Fibroblast of the conjunctiva (primary cell): ENCODE measurements at places on chromosomes 5 and 9.
A peak's percentile ranks its signal among the peaks of the same experiment; 100 is the strongest.

DNA sequence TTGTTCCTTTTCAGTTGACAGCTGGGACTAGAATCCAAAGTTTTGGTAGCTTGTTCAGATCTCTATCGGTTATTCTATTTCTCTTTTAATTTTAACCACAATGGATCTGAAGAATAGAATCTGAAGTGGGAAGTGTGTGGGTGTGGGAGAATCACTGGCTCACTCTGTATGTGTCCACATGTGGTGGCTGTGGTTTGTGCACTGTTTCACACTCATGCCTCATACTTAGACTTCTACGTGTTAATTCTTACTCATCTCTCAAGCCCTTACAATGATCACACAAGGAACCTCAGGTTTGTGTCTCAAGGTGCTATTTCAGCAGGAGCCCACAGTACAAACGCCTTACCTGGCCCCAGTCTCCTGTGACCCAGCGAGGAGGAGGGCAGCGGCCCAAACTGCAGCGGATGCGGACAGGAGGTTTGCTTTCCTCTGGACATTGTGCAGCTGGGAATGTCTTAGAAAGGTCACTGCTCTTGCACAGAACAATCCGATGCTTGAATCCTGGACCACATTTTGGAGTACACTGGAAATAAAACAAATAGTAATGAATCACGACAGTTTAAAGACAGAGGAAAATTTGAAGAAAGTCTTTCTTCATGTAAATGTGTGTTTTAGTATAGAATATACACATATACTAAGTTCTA lies 309.1 kb downstream of the ADAMTS6 start:
- no peak for DNase-seq

DNA sequence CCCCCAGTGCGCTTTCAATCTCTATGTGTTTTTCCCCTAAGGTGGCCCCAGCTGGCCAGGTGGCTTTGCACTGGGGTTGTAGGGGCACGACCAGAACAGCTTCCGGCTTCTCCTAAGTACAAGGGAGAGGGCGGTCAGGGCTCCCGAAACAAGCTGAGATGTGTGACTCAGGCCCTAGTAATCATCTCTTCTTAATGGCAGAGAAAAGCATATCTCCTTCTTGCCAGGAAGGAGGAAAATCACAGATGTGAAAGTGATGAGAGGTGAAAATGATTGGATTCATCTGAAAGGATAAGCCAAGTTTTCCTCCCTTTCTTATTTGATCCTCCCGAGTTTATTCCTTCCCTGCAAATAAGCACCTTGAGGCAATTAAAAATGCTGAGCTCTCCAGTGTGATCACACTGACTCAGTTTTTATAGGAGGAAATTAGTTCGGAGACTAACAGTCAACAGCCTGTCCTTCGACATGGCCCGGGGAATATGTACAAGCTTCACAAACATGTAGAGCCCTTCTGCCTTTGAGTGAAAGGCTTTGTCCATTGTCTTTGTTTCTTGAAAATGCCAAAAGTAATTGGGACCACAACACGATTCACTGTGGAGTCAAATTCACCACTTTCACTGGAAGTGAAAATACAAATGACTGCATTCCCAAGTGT lies 514.8 kb downstream of the PSAT1 start:
- DNase-seq, result no peak

GRCh38 chr5:144547098-144547499 lies 376.4 kb downstream of the KCTD16 start:
- no peak for DNase-seq

- DNase-seq, result no peak
Observed at GRCh38 chr5:169942181-169942580, 38.1 kb downstream of the INSYN2B start.

DNA sequence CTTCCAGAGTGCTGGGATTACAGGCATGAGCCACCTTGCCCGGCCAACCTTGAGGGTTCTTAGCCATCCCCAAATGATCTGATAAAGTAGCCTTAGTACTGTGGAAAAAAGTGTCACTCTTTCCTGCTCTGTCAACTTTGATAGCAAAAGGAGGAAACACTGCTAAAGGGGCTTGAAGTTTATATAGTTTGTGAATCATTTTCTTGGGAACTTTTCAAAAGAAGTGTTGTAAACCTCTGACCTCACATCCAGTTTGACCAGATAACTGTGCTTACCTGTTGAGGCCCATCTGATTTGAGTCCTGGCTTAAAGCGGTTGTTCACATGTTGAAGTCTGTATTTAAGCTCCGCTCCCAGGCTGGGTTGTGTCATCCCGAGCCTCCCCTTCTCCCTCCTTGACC lies 303.3 kb downstream of the DOCK8 start:
- DNase-seq, result no peak

- DNase-seq, result no peak
Observed at GRCh38 chr9:124884376-124884775, 22.4 kb downstream of the ARPC5L start.

DNA sequence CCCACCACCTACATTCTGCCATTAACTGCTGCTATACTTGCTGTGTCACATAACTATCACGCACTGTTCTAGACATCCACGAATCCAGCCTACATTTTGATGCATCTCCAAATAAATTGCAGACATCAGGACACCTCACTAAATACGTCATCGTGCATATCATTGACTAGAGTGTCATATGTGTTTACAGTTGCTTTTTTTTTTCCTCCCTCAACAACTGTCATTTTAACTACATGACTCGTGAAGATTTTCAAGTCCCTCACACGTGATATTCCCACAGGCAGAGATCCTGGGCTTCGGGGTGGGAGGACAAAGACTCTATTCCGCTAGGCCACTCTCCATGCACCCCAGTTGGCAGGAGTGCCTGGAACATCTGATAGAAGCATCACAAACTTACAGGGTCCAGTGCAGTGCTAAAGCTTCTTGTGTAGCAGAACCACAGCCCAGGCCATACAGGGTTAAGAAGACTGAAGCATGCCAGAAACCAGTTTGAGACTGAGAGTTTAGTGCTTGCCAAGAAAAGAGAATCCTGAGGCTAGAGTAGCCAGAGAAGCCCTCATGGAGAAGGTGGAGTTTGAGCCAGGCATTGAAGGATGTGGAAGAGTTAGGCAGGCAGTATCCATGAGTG lies 1.1 kb downstream of the PCYOX1L start:
- DNase-seq, result no peak

GRCh38 chr5:150295741-150296486 lies 6.3 kb upstream of the CAMK2A start:
- DNase-seq, result no peak

DNA sequence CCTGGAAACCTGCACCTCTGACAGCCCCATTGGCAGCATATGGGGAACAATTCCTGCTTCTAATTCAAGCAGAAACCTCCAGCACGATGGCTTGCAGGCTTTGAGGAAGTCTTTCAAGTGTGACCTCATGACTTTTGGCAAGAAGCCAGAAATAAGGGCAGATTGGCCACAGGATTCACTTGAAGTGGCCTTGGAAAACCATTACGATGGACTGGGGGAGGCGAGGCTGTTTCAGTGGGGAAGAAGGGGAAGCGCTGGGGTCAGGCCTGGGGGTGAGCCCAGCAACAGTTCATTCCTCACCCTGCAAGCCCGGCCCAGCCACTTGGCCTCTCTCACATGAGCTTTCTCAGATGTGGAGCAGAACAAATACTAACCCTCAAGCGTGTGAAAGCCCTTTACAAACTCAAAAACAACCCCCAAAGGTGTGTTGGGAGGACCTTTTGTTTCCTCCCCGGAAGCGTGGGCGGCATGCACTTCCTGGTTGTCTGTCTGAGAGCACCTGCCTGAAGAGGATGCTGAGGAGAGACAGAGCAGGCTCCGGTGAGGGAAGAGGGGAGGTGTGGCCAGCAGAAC lies 26.9 kb upstream of the EEIG1 start:
- peak; percentile 18 for DNase-seq

GRCh38 chr9:125883565-125884217 lies 136.5 kb downstream of the PBX3 start:
- no peak for DNase-seq

GRCh38 chr5:58021466-58021865 lies 438.4 kb downstream of the PLK2 start:
- DNase-seq, result no peak

- no peak for DNase-seq
Observed at GRCh38 chr9:84270847-84271530, 69.6 kb downstream of the SLC28A3 start.

- DNase-seq, result no peak
Observed at GRCh38 chr5:79694183-79694582, 4.5 kb downstream of the CMYA5 start.

GRCh38 chr9:90301277-90301653 lies 341.4 kb downstream of the DIRAS2 start:
- peak; percentile 89 for DNase-seq

DNA sequence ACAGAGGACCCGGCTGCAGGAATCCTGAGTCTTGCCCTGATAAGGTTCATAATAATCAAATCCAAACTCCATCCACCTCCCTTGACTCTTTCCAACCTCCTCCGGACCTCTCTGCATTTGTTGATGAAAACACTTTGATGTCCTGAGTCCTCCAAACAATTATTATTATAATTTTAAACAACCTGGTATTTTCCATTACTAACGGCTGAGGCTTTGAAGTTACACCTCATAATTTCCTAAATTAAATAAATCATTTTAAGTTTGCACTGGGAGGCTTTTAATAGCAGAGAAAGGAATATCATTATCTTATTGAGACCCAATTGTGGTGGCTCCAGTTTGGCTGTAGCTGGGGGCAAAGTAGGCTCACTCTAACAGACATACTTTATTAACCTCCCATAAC lies 9.5 kb downstream of the MSX2 start:
- no peak for DNase-seq

DNA sequence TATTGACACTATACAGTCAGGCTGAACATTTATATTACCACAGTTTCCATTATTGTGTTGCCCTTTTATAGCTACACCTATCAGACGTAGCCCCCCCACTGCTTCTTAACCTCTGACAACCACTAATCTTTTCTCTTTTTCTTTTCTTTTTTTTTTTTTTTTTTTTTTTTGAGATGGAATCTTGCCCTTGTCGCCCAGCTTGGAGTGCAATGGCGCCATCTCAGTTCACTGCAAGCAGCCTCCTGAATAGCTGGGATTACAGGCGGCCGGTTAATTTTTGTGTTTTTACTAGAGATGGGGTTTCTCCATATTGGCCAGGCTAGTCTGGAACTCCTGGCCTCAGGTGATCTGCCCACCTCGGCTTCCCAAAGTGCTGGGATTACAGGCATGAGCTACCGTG lies 75.4 kb downstream of the UHRF2 start:
- DNase-seq, result no peak

- DNase-seq, result no peak
Observed at GRCh38 chr5:39205550-39205949, 13.8 kb downstream of the FYB1 start.

GRCh38 chr9:125887172-125887571 lies 140.0 kb downstream of the PBX3 start:
- DNase-seq, result no peak

GRCh38 chr5:126972062-126972895 lies 58.1 kb downstream of the MARCHF3 start:
- no peak for DNase-seq

DNA sequence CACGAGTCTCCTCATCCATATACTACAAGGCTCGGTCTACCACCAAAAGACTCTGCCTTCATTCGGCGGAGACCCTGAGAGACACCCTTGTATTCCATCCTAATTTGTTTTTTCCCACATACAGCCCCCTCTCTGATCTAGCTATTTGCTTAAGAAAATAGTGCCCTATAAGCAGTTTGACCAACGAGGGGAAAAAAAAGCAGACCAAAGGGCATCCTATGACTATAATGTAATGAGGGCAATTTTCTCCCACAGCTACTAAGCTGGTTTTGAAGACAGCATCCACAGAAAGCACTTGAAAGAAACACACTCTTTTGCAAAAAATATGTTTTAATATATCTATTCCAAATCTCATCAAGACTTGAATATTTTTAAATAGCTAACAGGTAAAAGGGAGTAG lies 147.8 kb downstream of the MLLT3 start:
- no peak for DNase-seq

DNA sequence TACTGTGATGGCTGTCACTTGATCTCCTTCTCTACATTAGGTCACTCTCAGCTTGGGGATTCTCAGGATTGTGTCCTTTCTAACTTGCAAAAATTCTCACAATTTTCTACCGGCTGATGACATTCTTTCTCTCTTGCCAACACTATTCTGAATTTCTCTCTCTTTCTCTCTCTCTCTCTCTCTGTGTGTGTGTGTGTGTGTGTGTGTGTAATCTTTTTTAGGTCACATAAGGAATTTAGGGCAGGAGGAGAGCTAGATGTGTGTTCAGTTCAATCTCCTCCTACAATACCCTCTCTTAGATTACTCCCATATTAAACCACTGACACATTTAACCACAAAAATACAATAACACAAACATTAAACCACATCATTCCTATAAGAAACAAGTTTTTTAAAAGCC lies 242.3 kb upstream of the NREP start:
- no peak for DNase-seq

- no peak for DNase-seq
Observed at GRCh38 chr9:93036887-93037475, 21.5 kb upstream of the SUSD3 start.

DNA sequence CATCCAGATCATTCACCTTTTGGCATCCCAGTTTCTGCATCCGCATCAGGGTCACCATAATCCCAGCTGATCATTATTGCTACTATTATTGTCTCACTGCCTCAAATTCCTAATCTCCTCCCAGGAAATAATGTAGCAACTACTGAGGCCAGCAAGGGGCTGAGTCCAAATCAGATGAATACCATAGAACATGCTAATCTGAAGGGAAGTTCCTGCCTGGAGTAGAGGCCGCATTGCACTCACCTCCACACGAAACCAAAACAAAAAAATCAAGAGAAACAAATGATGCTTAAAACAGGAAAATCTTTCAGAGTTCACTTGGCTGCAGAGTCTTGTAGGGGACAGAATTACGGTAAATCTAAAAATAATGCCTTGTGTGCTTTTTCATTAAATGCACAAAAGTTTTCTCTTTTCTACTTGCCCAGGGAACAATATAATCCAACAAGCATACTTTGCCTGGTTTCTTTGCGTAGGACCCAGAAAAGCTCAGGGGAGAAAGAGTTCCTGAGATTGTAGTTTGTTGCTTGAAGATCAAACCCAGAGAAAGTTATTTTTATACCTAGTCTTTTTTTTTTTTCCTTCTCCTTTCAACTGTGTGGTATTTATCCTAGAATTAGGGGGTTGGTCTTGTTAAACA lies 87.7 kb upstream of the KLF4 start:
- no peak for DNase-seq

GRCh38 chr5:16178745-16179372 lies 732 bp downstream of the MARCHF11 start:
- DNase-seq, result peak; percentile 22

GRCh38 chr5:151750121-151750520 lies 8.3 kb downstream of the ATOX1 start:
- no peak for DNase-seq

- no peak for DNase-seq
Observed at GRCh38 chr5:139676951-139677735, 29.0 kb downstream of the CXXC5 start.
